ENCODE measurements at places on chromosomes 13 and 19.

DNA sequence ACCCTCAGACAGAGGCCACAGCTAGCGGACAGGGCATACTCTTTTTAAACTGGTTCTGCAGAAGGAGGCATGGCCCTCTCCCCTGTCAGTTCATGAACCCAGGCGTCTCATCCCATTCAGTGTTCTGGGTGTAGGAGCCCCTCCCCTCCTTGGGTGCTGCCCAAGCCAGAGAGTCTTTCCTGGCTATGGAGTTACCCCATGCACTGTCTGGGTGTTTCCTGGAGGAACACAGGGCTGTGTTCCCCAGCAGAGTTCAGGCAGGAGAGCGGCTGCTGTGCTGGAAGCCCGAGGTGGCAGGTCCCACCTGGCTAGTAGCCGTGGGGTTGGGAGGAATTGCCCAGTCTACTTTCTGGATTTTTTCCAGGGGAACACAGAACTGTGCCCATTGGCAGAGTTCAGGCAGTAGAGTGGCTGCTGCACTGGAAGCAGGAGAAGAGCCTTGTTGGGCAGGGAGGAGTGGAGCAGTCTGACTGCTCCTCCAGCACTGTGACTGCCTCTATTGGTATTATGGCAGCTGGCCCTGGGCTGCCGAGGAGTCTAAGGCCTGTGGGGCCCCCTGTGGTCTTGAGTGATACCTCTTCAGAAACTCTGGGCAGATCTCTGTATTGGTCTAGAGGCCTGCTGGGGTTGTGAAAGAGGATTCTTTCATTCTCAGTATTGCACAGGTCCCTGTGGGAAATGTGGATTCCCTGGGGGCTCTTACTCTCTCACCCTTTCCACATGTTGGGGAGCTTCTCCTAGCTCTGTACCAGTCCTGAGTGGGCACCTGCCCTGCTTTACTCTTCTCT is 168.3 kb downstream of the PCDH20 start:
- no peak for DNase-seq

DNA sequence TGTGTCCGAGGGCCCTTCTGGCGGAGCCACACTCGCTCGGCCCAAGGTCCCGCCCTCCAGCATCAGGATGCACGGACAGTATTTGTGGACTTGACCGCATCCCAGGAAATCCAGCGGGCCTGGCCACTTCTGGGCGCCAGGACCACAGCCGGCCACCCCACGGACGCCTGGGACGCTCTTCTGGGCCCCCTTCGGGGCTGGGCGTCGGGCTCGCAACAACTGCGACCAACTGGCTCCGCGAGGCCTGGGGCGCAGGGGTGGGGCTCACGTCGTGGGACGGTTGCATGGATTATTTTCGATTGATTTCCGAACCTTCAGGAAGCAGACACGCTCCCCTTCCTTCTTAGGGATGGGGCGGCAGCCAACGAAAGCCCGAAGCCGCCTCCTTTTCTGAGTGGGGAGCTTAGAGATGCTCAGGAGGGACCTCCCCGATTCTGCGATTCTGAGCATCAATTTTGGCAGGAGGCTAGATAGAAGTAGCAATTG is 521 bp upstream of the NUP58 start:
- DNase-seq: no peak

DNA sequence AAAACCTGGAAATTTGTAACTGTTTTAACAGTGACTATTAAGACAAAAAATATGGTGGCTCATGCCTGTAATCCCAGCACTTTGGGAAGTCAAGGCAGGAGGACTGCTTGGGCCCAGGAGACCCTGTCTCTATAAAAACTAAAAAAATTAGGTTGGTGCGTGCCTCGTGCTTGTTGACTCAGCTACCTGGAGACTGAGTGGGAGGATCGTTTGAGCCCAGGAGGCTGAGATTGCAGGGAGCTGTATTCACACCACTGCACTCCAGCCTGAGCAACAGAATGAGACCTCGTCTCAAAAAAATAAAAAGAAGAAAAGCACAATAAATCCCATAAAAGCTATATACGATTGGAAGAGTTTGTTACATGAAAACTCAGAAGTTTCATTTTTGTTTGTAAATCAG is 23.7 kb downstream of the KLF5 start:
- no peak for DNase-seq

- no peak for DNase-seq
These were observed 61.6 kb downstream of the LRCH1 start for GRCh38 chr13:46614582-46614981.

DNA sequence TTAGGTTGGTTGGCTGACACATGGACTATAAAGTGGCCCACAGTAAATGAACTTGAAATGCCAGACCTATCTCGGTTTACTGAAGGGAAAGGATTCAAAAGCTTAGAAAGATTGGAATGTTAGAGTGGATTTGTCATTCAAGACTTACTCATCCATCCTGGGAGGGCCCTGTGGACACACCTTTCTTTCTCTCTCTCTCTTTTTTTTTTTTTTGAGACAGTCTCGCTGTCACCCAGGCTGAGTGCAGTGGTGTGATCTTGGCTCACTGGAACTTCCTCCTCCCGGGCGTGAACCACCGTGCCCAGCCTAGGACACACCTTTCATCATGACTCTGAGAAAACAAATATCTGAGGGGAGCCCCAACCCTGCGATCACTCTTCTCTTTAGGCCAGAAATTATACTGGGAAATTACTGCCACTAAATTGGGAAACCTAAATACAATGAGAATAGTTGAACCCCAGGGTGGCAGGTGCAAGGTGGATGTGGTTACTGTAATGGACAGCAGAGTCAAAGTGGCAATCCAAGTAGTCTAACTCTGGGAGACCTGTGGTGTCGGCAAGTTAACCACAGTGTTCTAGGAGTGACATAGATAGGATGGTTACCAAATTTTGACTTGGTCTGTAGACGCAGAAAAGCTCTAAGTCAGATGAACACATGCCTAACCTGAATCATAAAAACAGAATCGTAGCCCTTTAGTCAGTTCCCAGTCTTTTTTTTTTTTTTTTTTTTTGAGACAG is 47.1 kb upstream of the ZMYM5 start:
- no peak for DNase-seq

DNA sequence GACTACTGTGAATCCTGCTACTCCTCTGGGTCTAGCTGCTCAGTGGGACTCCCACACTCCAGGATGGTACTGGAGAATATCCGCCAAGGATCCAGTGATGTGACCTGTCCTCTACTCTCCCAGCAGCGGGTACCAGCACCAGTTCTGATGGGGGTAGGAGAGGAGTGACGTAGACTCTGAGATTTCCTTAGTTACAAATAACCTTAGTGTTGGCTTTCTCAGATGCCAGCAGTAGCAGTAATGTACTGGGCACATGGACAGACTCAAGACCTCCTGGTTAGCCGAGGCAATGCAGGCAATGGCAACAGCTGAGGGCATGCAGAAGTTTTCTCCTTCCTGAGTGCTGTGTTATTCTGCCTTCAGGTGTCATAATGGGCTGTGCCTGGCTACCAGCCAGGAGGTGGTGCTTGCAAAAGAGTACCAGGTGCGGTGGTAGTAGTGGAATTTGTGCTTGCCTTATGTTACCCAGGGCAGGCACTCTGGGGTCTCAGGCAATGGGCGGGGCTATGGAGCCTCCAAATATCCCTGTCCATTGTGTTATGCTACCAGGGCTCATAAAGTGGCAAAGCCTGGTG is 105.3 kb upstream of the KLF5 start:
- no peak for DNase-seq

All from CD4-positive, alpha-beta T cell treated with Interleukin-12 subunit alpha and Interleukin-12 subunit beta, for 1 hour (primary cell).